Activated CD8-positive, alpha-beta T cell treated with anti-CD3 and anti-CD28 coated beads, Interleukin-2, amount 10 ng/mL, durations not matched to agents 7 days and 5 days (primary cell): ENCODE measurements at places on chromosomes 3 and 15. TPM values are rescaled to one million over a fixed set of nuclear protein-coding genes. Genes with fewer than 3 reads are reported as not detected.

GRCh38 chr15:70264014-70264582 lies 166.4 kb upstream of the TLE3 start:
- no peak for DNase-seq

DNA sequence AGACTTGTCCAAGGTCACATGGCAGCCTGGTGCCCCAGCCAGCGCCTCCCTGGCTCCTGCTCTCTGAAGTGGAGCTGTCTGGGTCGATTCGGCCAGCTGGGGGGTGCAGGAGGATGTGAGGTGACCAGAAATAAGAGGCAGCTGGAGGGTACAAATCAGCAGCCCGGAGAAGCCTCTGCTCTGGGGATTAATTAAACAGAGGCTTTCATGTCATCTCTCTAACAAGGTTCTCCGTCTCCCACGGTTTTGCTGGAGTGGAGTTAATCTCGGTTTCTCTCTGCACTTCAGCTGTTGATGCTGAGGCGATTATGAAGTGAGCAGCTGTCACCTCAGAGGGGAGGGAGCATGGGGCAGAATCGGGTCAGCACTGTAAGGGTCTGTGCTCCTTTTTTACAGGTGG lies 236.8 kb downstream of the TLE3 start:
- DNase-seq: no peak

DNA sequence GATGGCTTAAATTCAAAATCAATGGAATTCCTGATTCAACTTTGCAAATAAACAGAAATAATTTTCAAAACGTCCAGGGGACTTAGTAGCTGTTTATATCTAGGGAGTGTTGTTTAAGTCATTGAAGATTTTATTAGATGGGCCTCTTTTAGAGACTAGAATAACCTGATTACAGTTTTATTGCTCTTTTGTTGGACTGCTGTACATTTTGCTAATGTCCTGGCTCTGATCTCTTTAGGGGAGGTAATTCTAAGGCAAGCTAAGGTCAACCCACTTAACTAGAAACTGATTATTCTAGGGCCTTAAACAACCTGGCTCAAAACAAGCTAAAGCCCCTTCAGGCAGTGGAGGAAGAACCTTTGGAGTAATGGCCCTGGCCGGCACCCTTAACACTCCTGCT lies 62.0 kb upstream of the MYZAP start:
- DNase-seq: no peak

DNA sequence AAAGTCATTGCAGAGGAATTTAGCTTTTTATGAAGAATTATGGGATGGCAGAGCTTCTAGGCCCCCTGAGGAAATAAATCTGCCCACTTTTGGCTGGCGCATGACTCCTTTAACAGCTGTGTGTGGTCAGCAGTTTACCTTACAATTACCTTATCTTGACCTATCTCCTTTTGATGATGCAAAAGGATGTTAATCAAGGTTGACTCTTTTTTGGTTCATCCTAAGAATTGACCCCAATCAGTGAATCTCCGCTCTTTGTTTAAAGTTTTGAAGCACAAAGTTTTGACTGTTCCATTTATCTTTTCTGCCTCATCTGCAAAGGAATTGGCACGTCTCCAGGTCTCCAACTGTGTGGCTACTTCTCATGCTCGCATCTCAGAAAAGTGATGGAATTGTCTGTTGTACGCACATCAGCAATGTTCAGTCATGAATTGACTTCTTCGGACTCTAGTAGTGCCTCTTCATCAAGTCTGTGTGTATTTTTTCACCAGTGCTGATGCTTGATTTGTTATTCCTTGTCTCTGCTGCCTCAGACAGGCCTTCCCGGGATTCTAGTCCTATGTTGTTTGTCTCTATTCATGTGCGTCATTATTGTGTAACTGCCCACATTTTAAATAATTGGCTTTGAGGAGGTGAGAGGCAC lies 196.2 kb upstream of the CFAP20DC start:
- DNase-seq: no peak

- no peak for DNase-seq
Observed at GRCh38 chr3:86814918-86815655, 175.9 kb downstream of the VGLL3 start.

GRCh38 chr3:120764206-120764605 lies 21.7 kb downstream of the GTF2E1 start:
- no peak for DNase-seq

GRCh38 chr3:141377377-141377776 lies 9.1 kb downstream of the ZBTB38 start:
- no peak for DNase-seq

- DNase-seq: no peak
Observed at GRCh38 chr3:123054109-123054778, 12.6 kb upstream of the PDIA5 start.

DNA sequence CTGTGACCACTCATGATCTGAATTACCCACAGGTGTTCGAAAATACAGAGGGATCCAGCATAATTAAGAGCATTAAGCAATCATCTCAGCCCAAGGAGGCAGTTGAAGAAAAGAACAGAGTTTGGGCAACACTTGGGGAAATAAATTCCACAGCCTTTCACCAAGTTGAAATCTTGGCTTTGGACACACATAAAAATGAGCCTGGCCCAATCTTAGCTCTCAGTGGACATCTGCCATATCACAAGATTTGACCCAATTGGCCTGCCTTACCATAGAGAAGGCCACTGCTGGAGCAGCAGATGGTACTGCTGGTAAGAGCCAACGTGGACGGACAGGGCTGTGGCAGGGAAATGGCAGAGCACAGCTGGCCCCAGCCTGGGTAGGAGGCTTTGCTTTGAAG lies 13.0 kb downstream of the FOXP1 start:
- no peak for DNase-seq

- no peak for DNase-seq
Observed at GRCh38 chr3:119530456-119530855, 29.0 kb downstream of the CD80 start.

- DNase-seq: no peak
Observed at GRCh38 chr3:193944518-193944884, 191.4 kb upstream of the HES1 start.

The SEMA3B gene
- 0.84 TPM for total RNA-seq

The UROC1 gene
- total RNA-seq: 0.13 TPM

The NCKIPSD gene
- 56.5 TPM for total RNA-seq

The ULK3 gene
- total RNA-seq: 56.9 TPM

The CCR3 gene
- total RNA-seq: 0.37 TPM
